Muscle of back (tissue), 13 donors: ENCODE measurements at places on chromosomes 4 and X. TPM values are rescaled to one million over a fixed set of nuclear protein-coding genes. Genes with fewer than 3 reads are reported as not detected.

The KCTD8 gene
- polyA plus RNA-seq = 0.17 TPM

GRCh38 chrX:4805502-4805901 lies 1092.1 kb upstream of the PRKX start:
- no peak for DNase-seq

DNA sequence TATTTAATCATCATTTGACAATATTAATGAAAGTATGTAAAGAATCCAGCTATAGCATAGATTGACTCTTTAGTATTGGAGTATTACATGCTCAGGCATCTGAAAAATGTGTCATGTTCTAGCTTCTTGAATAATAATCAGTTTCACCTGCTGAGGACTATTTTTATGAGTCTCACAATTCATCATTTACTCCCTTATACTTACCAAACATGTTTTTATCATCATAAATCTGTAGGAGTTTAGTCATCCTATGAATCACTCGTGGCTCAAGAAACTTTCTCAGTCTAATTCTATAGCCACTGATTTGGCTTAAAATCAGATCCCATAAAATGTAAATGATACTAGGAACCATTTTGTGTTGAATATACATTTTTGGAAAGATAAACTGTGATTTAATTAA lies 1616.1 kb downstream of the C4orf33 start:
- DNase-seq = no peak

GRCh38 chrX:23822397-23822796 lies 39.4 kb downstream of the SAT1 start:
- DNase-seq = no peak
